ENCODE measurements at places on chromosomes 1 and 21. TPM values are rescaled to one million over a fixed set of nuclear protein-coding genes. Genes with fewer than 3 reads are reported as not detected.
A peak's percentile ranks its signal among the peaks of the same experiment; 100 is the strongest.

- H3K36me3 ChIP-seq, result no peaks in the 10 kb centered on the region
- H3K4me1 ChIP-seq, result peaks cover 8% of the 10 kb centered on the region
- no peak for DNase-seq
- no peak overlapping the region for H3K27ac ChIP-seq
These were observed 8.0 kb downstream of the ARHGEF16 start for GRCh38 chr1:3462356-3463012.

DNA sequence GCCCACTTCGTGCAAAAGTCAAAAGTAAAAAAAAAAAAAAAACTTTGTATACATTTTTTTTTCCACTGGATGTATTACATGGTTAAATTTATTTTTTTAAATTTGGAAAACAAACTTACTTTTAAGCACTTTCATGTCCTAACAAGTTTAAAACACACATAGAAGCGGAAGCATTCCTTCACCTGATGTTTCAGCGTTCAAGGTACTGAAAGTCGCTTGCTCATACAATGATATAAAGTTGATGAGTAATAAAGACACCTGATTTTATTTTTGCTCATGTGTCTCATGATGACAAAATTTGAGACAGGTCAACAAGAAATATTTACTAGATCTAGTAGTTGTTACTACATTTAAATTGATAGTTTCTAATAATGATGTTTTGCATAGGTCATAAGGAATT, 35.5 kb downstream of the ADAMTS1 start:
- H3K4me3 ChIP-seq, result no peak overlapping the region
- no peaks in the 10 kb centered on the region for H3K27me3 ChIP-seq
- DNase-seq, result no peak
- H3K4me1 ChIP-seq, result peaks cover 3% of the 10 kb centered on the region
- H3K36me3 ChIP-seq, result no peaks in the 10 kb centered on the region

DNA sequence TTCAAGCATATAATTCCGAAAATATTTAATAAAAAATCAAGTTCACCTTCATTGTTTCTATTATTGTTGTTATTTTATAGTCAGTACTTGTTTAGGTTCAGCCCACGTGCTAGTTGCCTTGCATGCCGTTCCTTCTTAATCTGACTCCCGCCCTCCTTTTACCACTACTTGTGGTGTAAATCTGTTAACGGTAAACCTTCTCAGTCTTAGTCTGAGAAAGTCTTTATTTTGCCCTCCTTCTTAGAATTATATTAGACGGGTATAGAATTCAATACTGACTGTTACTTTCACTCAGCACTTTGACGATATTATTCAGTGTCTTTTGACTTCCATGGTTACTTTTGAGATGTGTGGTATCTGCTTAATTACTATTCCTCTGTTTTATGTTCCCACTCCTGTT, 104.8 kb downstream of the RGL1 start:
- DNase-seq, result no peak
- no peaks in the 10 kb centered on the region for H3K4me1 ChIP-seq
- H3K36me3 ChIP-seq, result no peaks in the 10 kb centered on the region
- H3K27me3 ChIP-seq, result no peaks in the 10 kb centered on the region
- no peak overlapping the region for H3K4me3 ChIP-seq
- no peak overlapping the region for H3K27ac ChIP-seq

DNA sequence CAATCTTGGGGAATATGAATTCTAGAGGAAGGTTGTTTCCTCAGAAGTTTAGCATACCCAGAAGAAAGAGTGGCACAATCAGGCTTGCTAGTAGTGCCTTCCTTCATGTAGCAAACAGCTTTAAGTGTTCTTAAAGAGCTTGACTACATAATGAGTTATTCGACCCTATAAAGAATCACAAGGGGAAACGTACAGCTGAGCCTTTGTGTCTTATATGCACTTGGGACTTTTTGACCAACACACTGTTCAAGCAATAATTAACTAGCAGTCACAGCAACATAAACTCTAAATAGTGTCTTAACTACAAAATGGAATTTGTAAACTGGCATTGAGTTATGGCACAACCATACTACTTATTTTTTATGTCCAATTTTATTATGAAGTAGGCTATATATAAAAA, 86.1 kb downstream of the TTLL7 start:
- H3K36me3 ChIP-seq, result no peaks in the 10 kb centered on the region
- no peak overlapping the region for H3K27ac ChIP-seq
- DNase-seq, result no peak
- H3K4me3 ChIP-seq, result no peak overlapping the region
- H3K27me3 ChIP-seq, result no peaks in the 10 kb centered on the region
- H3K4me1 ChIP-seq, result no peaks in the 10 kb centered on the region

- H3K4me1 ChIP-seq, result no peaks in the 10 kb centered on the region
- H3K27me3 ChIP-seq, result no peaks in the 10 kb centered on the region
- no peak overlapping the region for H3K4me3 ChIP-seq
- H3K27ac ChIP-seq, result no peak overlapping the region
- no peak for DNase-seq
These were observed 12.5 kb downstream of the TMEM81 start for GRCh38 chr1:205071801-205072200.

- no peak overlapping the region for H3K27ac ChIP-seq
- H3K4me3 ChIP-seq, result no peak overlapping the region
- no peaks in the 10 kb centered on the region for H3K27me3 ChIP-seq
- H3K4me1 ChIP-seq, result peaks cover 13% of the 10 kb centered on the region
These were observed 48.2 kb downstream of the ARHGEF10L start for GRCh38 chr1:17587693-17588047.

DNA sequence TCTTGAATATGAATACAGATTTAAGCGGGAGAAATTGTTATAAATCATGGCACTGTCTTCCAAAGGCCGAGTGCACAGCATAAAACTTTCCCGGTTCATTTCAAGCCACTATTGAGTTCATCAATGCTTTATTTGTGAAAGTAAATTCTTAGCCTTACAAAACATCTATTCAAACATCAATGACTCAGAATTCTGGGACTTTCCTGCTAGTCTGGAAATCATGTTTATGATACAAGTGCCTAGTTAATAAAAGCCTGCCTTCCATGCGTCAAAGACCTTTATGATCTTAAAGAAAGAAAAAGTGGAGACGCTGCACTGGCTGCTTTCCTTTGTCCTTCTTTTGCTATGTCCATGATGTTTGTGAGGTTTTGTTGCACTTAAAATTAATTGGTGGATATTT, 137.7 kb downstream of the SETD4 start:
- H3K36me3 ChIP-seq, result no peaks in the 10 kb centered on the region
- H3K4me3 ChIP-seq, result no peak overlapping the region
- no peak overlapping the region for H3K27ac ChIP-seq
- no peaks in the 10 kb centered on the region for H3K27me3 ChIP-seq
- DNase-seq, result no peak

DNA sequence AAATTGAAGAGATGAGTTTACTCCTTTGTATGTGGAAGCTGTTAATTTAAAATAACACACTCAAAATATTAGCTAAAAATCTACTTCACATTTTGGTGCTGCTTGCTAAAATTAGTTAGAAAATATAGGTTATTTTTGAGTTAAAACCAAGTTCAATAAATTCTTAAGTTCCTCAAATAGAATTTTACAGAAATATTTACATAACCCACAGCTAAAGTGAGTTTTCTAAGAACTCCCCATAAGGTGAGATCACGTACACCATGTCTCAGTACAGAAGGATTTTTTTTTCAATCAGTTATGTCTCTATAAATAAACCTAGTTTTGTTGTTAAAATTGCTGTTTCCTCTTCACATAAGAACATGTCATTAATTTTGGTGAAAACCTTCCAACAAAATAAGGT, 108.0 kb downstream of the SDCCAG8 start:
- H3K4me1 ChIP-seq, result no peaks in the 10 kb centered on the region
- H3K4me3 ChIP-seq, result no peak overlapping the region
- no peak for DNase-seq
- no peaks in the 10 kb centered on the region for H3K27me3 ChIP-seq
- no peak overlapping the region for H3K27ac ChIP-seq
- no peaks in the 10 kb centered on the region for H3K36me3 ChIP-seq

GRCh38 chr21:35333831-35334618, 284.9 kb upstream of the RUNX1 start:
- no peaks in the 10 kb centered on the region for H3K27me3 ChIP-seq
- no peak for DNase-seq
- H3K27ac ChIP-seq, result no peak overlapping the region
- no peak overlapping the region for H3K4me3 ChIP-seq
- H3K4me1 ChIP-seq, result no peaks in the 10 kb centered on the region

DNA sequence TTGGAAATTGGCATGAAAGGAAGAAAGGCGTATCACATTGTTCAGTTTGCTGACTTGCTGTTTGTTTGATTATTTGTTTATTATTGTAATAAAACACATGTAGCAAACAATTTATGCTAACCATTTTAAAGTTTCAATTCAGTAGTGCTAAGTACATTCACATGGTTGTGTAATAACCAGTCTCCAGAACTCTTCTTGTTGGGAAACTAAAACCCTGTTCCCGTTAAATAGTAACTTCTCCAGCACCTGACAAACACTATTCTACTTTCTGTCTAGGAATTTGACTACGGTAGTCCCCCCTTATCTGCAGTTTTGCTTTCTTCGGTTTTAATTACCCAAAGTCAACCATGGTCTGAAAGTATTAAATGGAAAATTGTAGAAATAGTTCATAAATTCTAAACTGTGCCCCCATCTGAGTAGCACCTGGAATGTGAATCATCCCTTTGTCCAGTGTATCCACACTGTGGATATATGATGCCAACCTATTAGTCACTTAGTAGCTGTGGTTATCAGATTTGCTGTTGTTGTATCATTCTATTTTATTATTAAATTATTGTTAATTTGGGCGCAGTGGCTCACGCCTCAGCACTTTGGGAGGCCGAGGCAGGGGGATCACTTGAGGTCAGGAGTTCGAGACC, 5.5 kb downstream of the MORC3 start:
- no peak overlapping the region for H3K27ac ChIP-seq
- no peaks in the 10 kb centered on the region for H3K27me3 ChIP-seq
- H3K4me3 ChIP-seq, result no peak overlapping the region
- no peaks in the 10 kb centered on the region for H3K36me3 ChIP-seq

GRCh38 chr1:172180501-172181285, 239.8 kb upstream of the C1orf105 start:
- DNase-seq, result peak; percentile 52
- no peaks in the 10 kb centered on the region for H3K36me3 ChIP-seq
- H3K27me3 ChIP-seq, result no peaks in the 10 kb centered on the region
- H3K4me3 ChIP-seq, result peak overlapping the region; percentile 15
- peak overlapping the region; percentile 82 for H3K27ac ChIP-seq
- H3K4me1 ChIP-seq, result peaks cover 8% of the 10 kb centered on the region

DNA sequence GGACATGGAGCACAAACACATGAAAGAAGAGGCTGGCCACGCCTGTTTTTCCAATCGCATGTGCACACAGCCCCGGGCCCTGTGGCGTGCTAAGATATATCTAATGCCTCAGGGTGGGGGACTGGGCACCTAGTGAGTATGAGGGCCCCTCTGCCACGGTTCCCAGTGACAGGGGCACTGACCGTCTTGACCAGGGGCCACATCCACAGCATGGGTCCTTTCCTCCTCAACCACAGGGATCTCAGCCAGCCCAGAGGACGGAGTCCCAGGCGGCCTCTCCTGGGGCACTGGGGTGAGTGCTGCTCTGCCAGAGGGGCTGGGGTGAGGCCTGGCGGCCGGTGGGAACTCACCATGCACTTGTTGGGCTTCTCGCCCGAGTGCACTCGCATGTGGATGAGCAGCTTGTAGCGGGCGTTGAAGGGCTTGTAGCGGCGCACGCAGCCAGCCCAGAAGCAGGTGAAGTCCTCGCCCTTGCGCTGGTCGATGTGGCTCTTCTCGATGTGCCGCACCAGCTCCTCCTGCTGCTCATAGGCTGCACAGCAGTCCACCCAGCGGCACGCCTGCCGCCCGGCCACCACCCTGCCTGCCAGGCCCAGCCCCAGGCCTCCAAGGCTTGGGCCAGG, 134.7 kb downstream of the DMRTB1 start:
- H3K4me1 ChIP-seq, result peaks cover 2% of the 10 kb centered on the region
- no peak for DNase-seq
- H3K4me3 ChIP-seq, result no peak overlapping the region
- H3K27ac ChIP-seq, result no peak overlapping the region
- no peaks in the 10 kb centered on the region for H3K36me3 ChIP-seq

DNA sequence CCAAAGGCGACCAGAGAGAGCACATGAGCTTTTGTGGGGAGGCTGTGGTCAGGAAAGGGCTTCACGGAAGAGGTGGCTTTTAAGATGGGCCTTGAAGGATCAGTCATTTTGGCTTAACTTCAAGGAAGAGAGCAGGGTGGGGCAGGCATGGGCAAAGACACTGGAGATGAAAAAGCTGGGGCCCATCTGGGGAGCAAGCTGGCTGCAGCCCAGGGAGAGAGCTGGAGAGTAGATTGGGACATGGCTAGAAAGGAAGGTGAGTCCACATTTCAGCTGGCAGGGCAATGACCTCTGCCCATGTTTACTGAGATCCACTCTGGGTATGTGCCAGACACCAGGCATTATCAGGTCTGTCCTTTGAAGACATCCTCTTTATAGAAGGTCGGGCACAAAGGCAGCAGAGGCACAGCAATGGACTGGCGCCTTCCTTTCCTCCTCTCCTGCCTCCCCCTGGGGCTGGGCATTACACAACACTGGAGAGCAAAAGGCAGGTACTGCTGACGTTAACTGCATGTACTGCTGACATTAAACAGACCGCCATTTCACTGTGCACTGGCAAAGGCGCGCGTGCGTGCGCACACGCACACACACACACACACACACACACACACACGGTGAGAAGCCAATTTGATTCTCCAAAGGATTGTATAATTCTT, 2.2 kb upstream of the UBXN10 start:
- H3K4me3 ChIP-seq, result no peak overlapping the region
- no peaks in the 10 kb centered on the region for H3K36me3 ChIP-seq
- no peaks in the 10 kb centered on the region for H3K4me1 ChIP-seq
- no peaks in the 10 kb centered on the region for H3K27me3 ChIP-seq

GRCh38 chr1:29047142-29047541, 76.6 kb downstream of the TMEM200B start:
- no peaks in the 10 kb centered on the region for H3K36me3 ChIP-seq
- H3K27ac ChIP-seq, result no peak overlapping the region
- peak; percentile 83 for DNase-seq
- H3K4me1 ChIP-seq, result peaks cover 2% of the 10 kb centered on the region

- H3K27me3 ChIP-seq, result no peaks in the 10 kb centered on the region
- DNase-seq, result no peak
- H3K27ac ChIP-seq, result no peak overlapping the region
- no peaks in the 10 kb centered on the region for H3K36me3 ChIP-seq
These were observed 48.5 kb downstream of the C8B start for GRCh38 chr1:56917356-56917755.

GRCh38 chr1:228228601-228229074, 20.8 kb downstream of the OBSCN start:
- H3K4me3 ChIP-seq, result no peak overlapping the region
- H3K27me3 ChIP-seq, result no peaks in the 10 kb centered on the region
- no peak for DNase-seq
- no peak overlapping the region for H3K27ac ChIP-seq

- peaks cover 4% of the 10 kb centered on the region for H3K4me1 ChIP-seq
- no peaks in the 10 kb centered on the region for H3K36me3 ChIP-seq
- no peaks in the 10 kb centered on the region for H3K27me3 ChIP-seq
- H3K4me3 ChIP-seq, result no peak overlapping the region
- H3K27ac ChIP-seq, result no peak overlapping the region
- peak; percentile 38 for DNase-seq
These were observed 383.5 kb downstream of the OMA1 start for GRCh38 chr1:58162952-58163550.

GRCh38 chr1:156461109-156461508, 39.5 kb downstream of the MEF2D start:
- no peak overlapping the region for H3K27ac ChIP-seq
- DNase-seq, result no peak
- H3K4me1 ChIP-seq, result peaks cover 12% of the 10 kb centered on the region
- no peak overlapping the region for H3K4me3 ChIP-seq
- H3K27me3 ChIP-seq, result no peaks in the 10 kb centered on the region
- H3K36me3 ChIP-seq, result no peaks in the 10 kb centered on the region

MPL gene
- not detected for total RNA-seq

FLG2 gene
- not detected for total RNA-seq

KDF1 gene
- total RNA-seq, result not detected

TMEM269 gene
- 0.50 TPM for total RNA-seq

TNFRSF4 gene
- 1.1 TPM for total RNA-seq

HEYL gene
- 11.0 TPM for total RNA-seq
